ENCODE measurements at places on chromosomes 16 and 17. TPM values are rescaled to one million over a fixed set of nuclear protein-coding genes. Genes with fewer than 3 reads are reported as not detected.

- no peak for DNase-seq
Observed at GRCh38 chr16:20317117-20317516, 10.2 kb downstream of the GP2 start.

DNA sequence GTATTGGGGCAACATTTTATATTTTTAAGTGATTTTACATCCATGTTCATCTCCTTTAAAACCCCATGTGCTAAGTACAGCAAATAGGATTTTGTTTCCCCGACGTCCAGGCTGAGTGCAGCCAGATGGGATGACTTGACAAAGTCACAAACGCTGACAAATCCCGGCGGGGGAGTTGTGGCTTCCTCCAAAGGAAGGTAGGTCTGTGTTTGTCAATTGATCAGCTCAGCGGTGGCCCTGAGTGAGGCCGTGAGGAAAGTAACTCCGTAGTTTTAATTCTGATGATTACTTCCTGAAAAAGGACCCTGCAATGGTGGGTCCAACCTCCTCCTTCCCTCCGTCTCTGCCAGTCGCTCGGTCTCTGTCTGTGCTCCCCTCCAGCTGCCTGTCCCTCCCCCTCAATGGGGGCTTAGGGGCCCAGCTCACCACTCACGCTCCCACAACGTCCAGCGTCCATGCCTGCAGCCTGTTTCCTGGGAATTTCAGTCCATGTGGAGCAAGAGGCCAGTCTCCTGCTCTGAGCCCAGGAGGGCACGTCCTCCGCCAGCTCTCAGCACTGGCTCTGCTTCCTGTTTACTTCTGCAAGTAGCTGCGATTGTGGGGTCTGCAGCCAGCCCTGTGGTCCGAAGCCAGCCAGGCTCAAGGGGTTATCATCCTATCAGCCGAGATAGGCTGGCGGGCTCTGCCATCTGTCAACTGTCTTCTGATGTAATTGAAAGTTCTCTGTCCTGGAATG, 209.4 kb upstream of the FOXF1 start:
- no peak for DNase-seq

DNA sequence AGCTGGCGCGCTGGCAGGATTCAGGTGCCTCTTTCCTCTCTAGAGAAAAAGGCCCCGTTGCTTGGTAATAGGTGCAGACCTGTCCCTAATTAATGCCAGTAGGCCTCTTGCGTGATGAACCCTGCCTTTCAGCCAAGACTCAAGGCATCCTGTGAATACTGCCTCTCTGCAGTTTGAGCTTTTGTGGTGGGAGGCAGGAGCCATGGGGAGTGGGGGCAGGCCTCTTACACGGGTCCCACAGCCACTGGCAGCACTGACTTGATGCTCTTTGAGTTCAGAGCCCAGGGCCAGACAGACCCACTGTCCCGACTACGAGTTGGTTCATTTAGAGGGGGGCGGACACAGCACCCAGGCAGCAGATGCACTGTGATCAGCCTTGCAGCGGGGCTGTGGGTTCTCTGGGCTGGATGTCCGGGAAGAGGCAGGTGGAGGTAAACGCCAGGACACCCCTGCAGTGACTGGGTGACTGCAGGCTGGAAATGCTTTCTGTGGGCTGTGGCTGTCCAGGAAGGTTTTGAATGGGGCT, 237.0 kb downstream of the SEC14L1 start:
- DNase-seq = no peak

COPS3 gene
- polyA plus RNA-seq = 66.6 TPM

WNT9B gene
- polyA plus RNA-seq = 0.08 TPM

NOD2 gene
- 2.3 TPM for polyA plus RNA-seq

KRTAP9-2 gene
- polyA plus RNA-seq = not detected

Measured in hindlimb muscle (tissue), 1 donor.